ENCODE measurements at places on chromosomes 6 and 20.

DNA sequence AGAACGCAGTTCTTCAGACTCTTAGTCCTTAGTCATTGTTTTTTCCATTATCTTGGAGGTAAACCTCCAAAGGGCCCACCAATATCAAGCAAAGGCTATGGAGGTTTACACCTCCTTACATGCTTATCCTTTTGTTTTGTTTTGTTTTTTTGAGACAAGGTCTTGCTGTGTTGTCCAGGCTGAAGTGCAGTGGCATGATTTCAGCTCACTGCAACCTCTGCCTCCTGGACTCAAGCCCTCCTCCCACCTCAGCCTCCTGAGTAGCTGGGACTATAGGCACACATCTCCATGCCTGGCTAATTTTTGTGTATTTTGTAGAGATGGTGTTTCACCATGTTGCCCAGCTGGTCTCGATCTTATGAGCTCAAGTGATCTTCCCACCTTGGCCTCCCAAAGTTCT is 26.3 kb downstream of the ADGRG6 start:
- DNase-seq, result no peak

GRCh38 chr20:58514321-58515232 is 622 bp downstream of the APCDD1L start:
- no peak for DNase-seq

DNA sequence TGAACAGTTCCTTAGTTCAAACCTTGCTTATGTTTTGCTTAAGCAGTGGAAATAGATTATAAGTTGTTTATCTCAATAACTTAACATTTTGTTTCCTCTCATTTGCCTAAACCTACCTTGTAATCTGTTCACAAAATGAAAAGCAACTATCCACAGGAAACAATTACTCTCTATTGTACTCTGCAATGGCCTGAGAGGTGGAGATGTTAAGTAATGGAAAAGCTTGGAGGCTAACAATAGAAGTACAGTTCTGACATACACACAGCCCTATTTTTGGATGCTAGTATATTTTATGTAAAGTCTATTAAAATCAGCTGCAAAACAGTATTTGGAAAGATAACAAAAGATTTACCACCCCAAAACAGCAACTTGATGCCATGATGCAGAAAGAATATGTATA is 82.1 kb downstream of the TINAG start:
- DNase-seq, result no peak

- no peak for DNase-seq
Measured at GRCh38 chr6:160419488-160419887, 71.3 kb downstream of the SLC22A3 start.

- DNase-seq, result no peak
Measured at GRCh38 chr6:13803581-13803980, 10.8 kb downstream of the MCUR1 start.

GRCh38 chr6:70706491-70707123 is 38.9 kb downstream of the SMAP1 start:
- no peak for DNase-seq

GRCh38 chr6:27866357-27867050 is 45.7 kb downstream of the OR2B2 start:
- no peak for DNase-seq

DNA sequence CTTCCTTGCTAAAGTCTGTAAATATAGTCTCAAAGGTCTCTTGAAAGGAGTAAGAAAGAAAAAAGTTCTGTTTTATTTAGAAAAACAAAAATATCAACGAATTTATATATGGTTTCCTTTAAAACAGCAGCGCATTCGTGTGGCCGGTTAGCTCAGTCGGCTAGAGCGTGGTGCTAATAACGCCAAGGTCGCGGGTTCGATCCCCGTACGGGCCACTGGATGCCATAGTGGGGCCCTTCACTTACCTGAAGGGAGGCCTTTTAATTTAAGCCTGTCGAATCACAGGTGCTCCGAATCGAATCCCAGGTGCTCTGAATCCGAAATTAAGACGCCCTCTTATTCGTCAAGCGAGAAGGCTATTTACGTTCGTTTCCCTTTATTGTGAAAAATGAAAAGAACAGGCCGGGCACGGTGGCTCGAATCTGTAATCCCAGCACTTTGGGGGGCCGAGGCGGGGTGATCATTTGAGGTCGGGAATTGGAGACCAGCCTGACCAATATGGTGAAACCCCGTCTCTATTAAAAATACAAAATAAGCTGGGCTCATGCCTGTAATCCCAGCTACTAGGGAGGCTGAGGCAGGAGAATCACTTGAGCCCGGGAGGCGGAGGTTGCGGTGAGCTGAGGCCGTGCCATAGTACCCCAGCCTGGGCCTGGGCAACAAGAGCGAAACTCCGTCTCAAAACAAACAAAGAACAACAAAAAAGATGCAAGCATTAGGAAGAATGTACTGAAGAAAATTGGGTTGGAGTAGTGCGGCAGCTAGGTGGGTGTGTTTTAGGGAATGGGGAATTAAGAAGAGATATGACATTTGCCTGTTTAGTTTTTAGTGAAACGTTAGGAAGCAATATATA is 195.8 kb upstream of the ZNF184 start:
- DNase-seq, result no peak

DNA sequence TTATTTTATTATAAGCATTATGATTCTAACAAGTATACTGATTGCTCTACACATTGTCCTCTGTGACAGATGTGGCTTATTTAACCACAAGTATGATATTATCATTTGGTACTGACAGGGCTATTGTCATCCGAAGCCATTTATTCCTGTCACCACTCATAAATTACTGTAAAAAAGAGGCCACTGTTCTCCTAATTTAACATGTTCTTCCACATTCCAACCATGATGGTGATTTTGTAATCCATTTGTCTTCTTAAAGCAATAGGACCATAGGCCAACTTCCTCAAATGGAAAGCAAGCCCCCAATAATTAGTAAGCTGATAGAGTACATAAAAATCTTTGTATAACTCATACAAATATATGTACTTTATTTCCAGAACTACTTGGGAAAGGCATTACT is 50.6 kb downstream of the FUT9 start:
- DNase-seq, result no peak

- no peak for DNase-seq
Measured at GRCh38 chr6:4129446-4129845, 5.9 kb downstream of the ECI2 start.

DNA sequence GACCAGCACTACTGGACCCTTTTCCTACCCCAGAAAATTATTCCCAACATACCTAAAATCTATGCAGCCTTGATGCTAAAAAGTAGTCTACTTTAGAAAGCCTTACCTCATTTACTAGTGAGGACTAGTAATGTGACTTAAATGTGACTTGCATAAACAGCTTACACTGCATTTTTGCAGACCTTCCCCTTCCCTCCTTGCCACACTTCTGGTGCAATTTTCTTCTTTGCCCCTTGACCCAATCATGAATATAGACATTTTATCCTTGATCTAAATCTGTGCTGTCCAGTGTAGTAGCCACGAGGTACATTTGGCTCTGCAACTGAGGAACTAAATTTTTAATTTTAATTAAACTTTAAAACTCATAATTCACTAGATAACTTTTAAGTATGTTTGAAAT is 7.0 kb upstream of the ZKSCAN8 start:
- DNase-seq, result no peak

- DNase-seq, result no peak
Measured at GRCh38 chr20:36153736-36154699, 522 bp upstream of the EPB41L1 start.

GRCh38 chr6:137890983-137891537 is 24.0 kb downstream of the TNFAIP3 start:
- no peak for DNase-seq

GRCh38 chr6:95127261-95127660 is 450.1 kb upstream of the MANEA start:
- no peak for DNase-seq

GRCh38 chr6:169853196-169854082 is 102.0 kb downstream of the ERMARD start:
- DNase-seq, result no peak

GRCh38 chr6:80962382-80962781 is 790.1 kb downstream of the TENT5A start:
- no peak for DNase-seq

- no peak for DNase-seq
Measured at GRCh38 chr6:48535582-48536009, 424.6 kb upstream of the PTCHD4 start.

DNA sequence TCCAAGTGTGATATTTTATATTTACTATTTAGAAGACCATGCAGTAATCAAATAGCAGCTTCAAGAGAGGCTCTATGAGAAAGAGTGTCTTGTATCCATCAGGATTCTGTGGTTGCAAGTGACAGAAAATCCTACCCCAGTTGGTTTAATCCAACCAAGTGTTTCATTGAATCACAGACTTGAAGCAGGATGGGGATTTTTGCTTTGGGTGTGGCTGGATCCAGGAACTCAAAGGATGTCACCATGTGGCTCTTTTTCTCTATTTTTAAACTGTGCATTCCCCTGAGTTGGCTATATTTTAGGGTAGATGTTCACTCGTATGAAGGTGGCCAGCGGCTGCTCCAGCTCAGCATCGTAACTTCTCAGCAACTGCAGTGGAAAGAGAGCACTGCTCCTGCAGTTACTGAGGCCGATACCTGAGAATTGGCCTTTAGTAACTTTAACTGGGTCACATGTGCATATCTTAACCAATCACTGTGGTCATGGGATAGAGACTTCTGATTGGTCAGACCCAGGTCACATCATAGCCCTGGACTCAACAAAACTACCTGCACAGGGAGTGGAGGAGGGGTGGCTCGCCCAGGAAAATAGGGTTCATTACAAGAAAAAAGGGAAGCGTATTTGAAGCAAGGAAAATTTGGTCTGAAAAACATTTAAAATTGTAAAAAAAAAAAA is 396.1 kb upstream of the SULF2 start:
- no peak for DNase-seq

DNA sequence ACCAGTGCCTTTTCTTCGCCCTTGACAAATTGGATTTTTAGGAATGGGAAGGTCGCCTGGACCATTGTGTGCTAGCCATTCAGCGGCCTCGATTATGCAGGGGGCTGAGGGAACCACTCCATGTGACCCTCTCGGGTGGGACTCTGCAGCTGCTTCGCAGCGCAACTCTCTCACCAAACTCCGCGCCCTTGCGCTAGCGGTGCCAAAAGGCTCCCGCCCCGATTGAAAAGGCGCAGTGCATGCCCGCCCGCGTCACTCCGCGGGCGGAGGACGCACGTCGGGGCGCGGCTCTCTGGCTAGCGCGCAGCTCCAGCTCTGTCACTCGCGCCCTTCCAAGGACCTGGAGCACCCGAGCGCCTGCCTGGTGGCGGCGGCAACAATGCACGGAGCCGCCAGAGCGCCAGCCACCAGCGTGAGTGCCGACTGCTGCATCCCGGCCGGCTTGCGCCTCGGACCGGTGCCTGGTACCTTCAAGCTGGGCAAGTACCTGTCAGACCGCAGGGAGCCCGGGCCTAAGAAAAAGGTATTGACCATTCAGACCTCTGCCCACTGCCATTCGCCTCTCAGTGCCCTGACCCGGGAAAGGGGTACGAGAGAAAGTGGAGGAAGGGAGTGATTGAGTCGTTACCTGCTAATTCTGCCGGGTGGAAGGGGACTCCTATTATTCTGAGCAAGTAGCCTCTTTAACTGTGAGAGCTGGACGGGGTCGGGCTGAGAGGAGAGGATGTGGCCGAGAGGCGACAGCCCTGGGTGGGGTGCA is at the start of gene PRDM13:
PRDM13 (plus strand) TSS at position 178 of the 760 bp plus-strand sequence; CDS start at position 380, 202 bp downstream.
- no peak for DNase-seq

GRCh38 chr20:45179166-45179565 is 4.5 kb downstream of the PI3 start:
- no peak for DNase-seq

DNA sequence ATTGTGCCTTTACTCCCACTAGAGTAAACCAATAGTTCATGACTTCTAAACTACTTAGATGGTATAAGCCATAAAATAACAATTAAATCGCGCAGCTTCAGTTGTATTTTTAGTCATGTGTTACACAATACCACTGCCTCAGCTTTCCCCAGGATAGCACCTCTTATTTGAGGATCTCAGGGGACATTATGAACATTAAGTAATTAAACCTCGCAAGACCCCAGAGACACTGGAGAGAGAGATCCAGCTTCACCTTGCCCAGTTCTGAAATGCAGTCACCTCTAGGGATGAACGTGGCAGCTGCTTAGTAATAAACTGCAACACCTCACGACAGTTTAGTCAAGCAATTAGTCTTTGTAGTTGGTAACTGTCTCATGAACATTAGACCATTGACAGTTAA is 87.1 kb downstream of the CFAP61 start:
- no peak for DNase-seq

All from cortex of kidney (tissue), 1 donor.